ENCODE measurements at places on chromosomes 3 and 15.

GRCh38 chr15:45801543-45801942 lies 166.7 kb downstream of the SQOR start:
- DNase-seq = no peak

- DNase-seq = peak; percentile 75
Measured at GRCh38 chr3:124401843-124402242, 328.4 kb upstream of the UMPS start.

DNA sequence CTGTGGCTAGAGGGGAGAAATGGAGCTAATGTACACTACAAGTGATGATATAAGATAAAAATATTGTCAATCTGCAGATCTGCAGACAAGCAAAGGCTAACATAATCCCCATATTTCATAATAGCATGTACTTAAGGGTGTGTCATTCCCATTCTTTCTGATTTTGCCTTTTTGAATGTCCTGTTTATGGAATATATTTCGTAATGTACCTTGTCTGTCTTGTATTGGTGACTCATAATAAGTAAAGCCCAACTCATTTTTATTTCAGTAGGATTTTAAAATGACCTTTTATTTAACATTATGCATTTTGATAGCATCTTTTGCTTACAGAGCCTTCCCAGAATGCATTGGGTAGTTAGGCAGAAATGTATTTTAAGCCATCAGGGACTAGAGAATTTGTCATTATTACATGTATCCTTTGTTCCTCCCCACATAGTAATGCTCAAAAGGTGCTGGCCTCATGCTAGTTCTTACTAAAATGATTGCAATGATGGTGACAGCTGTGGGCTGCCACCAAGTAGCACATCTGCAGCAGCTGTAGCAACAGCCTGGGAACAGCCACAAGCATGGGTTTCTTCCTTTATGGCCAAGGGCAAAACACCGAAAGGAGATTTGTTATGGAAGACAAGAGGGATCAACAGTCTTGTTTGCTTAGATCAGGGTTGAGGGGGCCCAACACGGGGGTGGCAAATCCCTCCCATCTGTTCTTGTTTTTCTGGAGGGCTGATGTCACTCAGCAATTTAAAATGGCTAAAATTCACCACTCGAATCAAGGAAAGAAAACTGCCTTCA lies 188.5 kb downstream of the CADPS start:
- DNase-seq = no peak

DNA sequence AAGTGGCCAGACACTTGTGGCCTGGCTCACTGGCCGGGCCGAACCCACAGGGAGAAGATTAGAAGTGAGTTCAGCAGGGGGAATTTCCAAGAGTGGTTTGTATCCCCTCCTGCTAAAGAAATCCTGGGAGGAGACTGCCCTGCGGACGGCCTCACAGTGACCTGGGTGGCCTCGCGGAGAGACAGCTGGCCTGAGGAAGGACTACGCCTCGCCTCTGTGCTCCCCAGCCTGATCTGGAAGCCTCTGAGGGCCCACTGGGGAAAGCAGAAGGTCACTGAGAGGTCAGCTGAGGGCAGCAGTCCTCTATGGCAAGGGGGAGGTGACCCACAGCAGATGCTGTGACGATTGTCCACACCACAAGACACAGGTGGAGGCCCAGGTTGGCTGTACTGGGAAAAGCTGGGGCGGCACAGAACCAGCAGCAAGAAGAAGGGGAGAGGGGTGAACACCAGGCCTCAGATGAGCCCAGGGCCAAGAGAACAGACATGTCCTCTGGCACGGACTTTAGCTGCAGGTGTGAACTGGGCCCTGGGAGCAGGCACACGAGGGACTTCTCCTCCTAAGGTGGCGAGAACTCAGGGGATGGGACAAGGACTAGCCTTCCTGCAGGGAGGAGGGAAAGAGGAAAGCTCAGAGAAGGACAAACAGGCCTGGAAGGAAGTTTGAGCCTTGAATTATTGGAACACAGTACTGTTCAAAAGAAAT lies 37.2 kb upstream of the DLG1 start:
- DNase-seq = no peak

GRCh38 chr3:111418391-111418790 lies 123.6 kb upstream of the CD96 start:
- no peak for DNase-seq

- no peak for DNase-seq
Measured at GRCh38 chr3:15667484-15667883, 65.9 kb downstream of the BTD start.

DNA sequence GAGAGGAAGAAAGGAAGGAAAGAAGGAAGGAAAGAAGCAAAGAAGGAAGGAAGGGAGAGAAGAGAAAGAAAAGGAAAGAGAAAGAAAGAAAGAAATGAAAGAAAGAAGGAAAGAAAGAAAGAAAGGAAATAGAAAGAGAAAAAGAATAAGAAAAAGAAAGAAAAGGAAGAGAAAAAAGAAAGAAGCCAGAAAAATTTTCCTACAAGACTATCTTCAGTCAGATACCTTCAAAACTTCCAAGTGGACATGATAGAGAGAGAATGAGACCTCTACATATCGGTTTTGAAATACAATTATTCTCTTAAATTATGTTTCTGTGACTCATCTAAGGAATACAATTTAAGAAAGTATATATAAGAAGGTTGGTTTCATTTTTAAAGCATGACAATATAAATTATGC lies 1369.0 kb downstream of the ZPLD1 start:
- no peak for DNase-seq

DNA sequence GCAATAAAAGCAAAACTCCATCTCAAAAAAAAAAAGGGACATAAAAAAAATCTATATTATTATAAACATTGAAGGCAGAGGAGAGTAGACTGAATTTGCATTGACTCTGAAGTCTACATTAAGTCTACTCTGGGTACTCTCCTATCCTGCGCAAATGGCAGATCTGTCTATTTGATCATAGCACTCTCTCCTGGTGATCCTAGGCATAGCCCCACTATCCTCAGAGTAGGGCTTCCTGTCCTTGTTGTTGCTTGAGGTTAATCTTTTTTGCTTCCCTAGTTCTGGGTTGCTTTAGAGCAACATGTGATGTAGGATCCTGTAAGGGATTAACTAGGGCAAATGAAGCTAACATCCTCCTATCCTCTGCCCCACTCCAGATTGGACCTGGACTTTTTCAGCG lies 82.1 kb upstream of the LRRFIP2 start:
- DNase-seq = peak; percentile 45

GRCh38 chr3:22835041-22835440 lies 368.1 kb upstream of the UBE2E2 start:
- peak; percentile 79 for DNase-seq

GRCh38 chr3:110895054-110895453 lies 176.6 kb upstream of the NECTIN3 start:
- DNase-seq = no peak

DNA sequence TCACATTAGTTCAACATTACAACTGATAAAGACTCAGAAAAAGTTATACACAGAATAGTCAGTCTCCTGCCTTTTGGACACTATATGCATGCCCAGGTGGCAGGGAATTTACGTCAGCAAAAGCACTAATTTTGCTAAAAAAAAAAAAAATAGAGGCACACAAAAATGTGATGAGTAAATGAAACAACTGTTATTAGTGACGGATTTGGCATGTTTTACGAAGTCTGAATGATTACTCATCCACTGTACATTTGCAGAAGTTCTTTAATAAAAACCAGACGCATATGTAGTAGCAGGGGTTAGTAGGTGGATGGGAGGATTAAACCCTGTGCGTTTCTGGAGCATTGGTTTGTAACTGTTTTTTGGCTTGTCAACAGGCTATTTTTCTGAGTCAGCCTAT lies 99.0 kb downstream of the MITF start:
- DNase-seq = peak; percentile 8

- DNase-seq = no peak
Measured at GRCh38 chr3:108391917-108392593, 95.7 kb downstream of the HHLA2 start.

GRCh38 chr3:158492685-158493084 lies 78.3 kb upstream of the MLF1 start:
- DNase-seq = no peak

DNA sequence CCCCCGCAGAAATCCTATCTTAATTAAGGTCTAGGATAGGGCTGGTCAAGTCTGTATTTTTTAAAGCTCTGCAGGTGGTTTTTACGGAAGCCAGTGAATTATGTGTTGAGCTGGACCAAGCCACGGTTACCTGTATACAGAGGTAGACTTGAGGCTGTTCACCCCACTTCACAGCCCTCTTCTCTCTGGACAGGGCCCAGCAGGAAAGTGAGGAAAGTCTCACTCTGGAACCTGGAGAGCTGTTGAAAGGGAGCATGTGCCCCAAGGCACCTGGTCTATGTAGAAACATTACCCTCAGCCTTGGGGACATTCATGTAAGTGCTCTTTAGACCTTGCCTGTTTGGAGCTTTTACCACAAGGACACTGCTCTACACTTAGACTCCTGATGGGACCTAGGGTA lies 6.9 kb downstream of the SEMA5B start:
- no peak for DNase-seq

DNA sequence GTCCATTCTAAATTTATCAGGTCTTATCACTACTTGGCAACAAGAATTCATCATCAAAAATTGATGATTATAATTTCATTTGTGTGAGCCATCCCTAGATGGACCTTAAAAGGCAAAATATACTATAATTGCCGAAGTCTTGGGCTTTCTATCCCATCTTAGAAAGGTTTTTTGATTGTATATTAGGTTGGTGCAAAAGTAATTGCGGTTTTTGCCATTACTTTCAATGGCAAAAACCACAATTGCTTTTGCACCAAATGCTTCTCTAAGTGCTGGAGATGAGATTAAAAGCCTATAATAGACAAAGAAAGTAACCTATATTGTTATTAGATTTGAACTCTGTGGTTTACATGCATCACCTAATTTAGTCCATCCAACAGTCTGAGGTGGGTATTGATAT lies 612.9 kb downstream of the ZNF385D start:
- DNase-seq = no peak

DNA sequence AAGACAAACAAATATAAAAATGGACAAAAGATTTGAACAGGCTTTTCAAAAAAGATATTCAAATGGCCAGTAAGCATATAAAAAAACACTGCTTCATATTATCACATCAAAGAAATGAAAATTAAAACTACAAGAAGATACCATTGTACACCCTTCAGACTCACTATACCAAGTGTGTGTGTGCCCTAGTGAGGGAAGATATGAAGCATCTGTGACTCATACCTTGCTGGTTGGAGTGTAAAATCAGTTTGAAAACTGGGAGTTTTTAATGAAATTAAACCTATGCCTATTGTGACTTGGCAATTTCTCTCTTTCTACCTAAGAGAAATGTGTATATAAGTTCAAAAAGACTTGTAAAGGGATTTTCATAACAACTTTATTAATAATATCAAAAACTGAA lies 23.5 kb upstream of the SLC15A2 start:
- DNase-seq = no peak

GRCh38 chr3:152595975-152596821 lies 238.7 kb upstream of the P2RY1 start:
- DNase-seq = no peak

DNA sequence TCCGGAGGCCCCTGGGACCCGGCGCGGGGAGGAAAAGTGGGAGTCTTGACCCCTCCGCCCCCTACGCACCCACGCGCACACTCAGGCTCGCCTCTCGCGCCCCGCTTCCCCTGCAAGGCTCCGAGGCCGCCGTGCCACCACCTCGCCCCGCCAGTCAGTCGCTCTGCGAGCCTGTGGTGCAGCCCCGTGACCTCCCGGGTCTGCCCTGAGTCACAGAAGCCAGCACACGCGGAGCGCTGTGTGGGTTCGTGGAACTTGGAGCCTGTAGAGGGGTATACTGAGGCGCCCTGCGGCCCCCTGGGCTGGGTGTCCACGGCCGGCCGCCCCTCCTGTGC lies 380 bp upstream of the ALS2CL start:
- peak; percentile 26 for DNase-seq

GRCh38 chr15:31324806-31325594 lies 1.6 kb upstream of the KLF13 start:
- no peak for DNase-seq

- DNase-seq = peak; percentile 89
Measured at GRCh38 chr3:188947401-188948280, 224.1 kb upstream of the TPRG1 start.

- no peak for DNase-seq
Measured at GRCh38 chr3:150699068-150699639, 4.6 kb downstream of the ERICH6 start.

DNA sequence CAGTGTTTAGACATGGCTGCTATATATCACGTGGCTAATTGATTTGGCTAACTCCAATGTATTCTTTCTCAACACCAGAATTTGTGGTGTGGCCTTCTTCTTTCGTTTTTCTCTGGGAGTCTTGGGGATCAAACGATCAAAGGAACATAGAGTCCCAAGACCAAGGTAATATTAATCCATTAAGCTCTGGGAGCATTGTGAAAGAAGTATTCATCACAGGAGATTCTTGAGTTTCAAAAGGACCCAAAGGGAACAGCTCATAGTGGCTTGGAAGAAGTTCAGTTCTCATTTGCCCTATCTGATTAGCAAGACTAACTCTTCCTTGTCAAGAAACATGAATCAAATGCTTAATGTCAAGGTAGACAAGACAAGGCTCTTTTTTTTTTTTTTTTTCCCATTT lies 32.9 kb upstream of the TICRR start:
- DNase-seq = no peak

DNA sequence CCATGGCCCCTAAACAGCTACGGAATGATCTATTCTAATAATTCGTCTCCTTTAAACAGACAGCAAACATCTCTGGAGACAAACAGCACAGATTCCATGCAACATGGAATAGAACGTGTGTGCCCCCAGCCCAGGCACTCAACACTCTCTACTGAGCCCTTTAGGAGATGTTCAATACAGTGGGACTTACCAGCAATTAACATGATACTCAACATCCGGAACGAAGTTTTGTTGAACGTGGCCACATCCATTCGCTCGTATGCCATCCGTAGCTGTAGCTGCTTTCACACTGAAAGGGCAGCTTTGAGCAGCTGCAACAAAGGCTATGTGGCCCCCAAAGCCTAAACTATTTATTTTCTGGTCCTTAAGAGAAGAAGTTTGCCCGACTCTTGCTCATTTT lies 3.5 kb downstream of the ADAMTS17 start:
- DNase-seq = no peak

- DNase-seq = no peak
Measured at GRCh38 chr15:41843571-41843970, 4.9 kb downstream of the PLA2G4B start.

GRCh38 chr3:171416061-171416460 lies 44.1 kb downstream of the TNIK start:
- DNase-seq = no peak

DNA sequence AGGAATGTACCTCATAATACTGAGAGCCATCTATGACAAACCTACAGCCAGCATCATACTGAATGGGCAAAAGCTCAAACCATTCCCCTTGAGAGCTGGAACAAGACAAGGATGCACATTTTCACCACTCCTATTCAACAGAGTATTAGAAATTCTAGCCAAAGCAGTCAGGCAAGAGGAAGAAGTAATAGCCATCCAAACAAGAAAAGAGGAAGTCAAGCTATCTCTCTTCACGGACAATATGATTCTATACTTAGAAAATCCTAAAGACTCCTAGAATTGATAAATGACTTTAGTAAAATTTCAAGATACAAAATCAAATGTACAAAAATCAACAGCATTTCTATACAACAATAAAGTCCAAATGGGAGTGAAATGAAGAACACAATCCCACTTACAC lies 30.2 kb downstream of the OCA2 start:
- no peak for DNase-seq

GRCh38 chr3:164550857-164551256 lies 527.4 kb downstream of the SI start:
- no peak for DNase-seq

- no peak for DNase-seq
Measured at GRCh38 chr15:77042955-77043920, 27.7 kb downstream of the TSPAN3 start.

GRCh38 chr3:40166997-40167396 lies 142.5 kb upstream of the EIF1B start:
- no peak for DNase-seq

- no peak for DNase-seq
Measured at GRCh38 chr3:168048414-168049330, 47.1 kb downstream of the GOLIM4 start.

Data from ACHN (cell line).